CMK (cell line): ENCODE measurements at places on chromosomes 2 and 18.

DNA sequence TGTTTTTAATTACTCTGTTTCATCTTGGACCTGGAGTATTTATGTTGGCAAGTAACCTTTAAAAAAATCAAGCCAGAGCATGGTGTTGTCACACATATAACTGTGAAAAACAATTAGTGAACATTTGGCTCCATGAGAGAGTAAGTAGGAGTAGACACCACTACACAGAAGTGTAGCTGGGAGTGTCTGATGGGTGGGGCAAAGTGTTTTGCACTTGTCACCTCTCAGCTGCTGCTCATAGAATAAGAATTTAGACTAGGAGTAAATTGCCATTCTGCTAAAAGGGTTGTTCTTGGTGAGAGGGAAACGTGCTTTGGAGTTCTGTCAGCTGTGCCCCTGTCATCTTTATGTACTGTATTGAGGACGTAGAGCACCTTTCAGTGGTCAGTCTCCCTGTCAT is 114.5 kb downstream of the TTC27 start:
- no peak for DNase-seq

- DNase-seq = no peak
Measured at GRCh38 chr2:44351676-44352075, 9.6 kb downstream of the PREPL start.

DNA sequence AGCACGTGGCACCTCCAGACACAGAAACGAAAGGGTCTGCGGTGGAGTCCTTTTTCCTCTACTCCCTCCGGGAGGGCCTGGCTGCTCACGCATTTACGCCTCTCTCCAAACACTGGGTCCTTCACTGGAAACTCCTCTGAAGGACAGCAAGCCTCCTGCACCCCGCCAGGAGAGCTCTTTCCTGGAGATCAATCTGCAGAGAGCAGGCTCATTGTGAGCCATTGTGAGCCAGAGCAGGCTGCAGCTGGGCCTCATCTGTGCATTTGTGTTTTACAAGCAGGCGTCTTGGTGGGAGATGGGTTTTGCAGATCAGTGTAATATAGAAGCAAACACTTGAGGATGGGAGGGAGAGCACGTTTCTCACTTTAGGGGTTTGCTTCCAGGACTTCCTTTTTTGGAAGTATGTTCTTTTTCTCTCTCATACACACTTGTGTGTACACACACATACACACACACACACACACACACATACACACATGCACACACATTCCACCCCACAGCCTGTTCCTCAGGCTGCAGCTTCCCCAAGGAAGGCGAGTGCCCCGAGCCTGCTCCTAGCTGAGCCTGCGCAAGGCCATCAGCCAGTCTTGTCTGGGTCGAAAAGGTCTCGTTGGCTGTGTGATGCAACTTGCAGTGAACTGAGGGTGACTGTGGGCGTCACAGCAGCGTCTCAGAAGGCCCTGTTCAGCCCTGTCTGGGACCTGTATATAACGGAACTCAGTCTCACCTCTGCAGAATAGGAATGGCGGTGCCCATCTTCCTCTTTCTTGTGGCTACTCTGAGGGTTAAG is 163.5 kb downstream of the GLI2 start:
- no peak for DNase-seq

- no peak for DNase-seq
Measured at GRCh38 chr2:218485986-218486667, 67.2 kb downstream of the VIL1 start.

DNA sequence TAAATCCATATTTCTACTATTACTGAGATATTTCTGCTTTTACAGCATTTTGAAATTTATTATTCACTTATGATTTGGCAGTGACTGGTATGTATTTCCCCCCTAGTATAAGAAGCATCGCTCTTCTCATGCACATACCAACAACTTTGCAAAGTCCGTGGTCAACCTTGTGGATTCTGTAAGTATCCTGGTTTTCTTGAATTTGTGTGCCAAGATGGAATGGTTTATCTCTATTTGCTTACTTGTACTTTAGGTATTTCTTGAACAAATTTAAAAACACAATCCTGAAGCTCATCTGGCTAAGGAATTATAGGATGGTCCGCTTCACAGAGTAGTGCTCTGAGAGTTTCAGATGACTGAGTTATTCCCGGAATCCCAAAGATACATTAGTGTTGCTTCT is 85.0 kb upstream of the FAM237A start:
- no peak for DNase-seq

GRCh38 chr2:188391354-188391753 is 99.7 kb downstream of the GULP1 start:
- DNase-seq = no peak

DNA sequence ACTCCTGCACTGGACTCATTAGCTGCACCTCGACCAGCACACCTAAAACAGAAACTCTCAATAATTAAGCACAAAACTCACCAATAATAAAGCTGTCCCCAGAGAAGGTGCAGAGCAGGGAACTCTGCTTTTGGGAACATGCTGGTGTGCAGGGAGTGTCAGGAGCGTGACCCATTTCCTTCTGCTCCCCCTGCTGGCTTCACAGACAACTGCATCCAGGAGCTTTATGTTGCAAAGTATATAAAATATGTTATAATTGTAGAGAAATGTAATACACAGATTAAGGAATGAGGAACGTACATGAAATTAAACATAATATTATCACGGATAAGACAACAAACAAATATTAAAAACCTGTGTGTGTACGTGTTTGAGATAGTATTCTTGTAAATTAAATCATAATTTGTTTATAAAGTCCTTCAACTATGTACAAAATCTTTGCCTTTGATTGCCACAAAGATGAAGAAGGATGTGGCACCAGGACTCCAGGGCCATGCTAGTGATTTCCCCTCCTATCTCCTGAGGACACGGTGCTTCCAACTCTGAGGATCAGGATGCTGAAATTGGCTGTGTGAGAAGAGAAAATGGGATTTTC is 68.6 kb upstream of the MAL start:
- peak; percentile 5 for DNase-seq

DNA sequence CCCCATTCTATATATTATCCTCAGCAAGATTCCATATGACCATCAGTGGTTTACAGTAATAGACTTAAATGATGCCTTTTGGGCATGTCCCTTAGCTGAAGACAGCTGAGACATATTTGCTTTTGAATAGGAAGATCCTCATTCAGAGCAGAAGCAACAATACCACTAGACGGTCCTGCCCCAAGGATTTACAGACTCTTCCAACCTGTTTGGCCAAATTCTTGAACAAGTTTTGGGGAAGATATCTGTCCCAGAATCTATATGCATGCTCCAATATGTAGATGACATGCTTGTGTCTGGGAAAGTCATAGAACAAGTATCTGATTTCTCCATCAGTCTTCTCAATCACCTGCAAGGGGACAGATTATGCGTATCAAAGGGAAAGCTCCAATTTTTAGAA is 137.1 kb upstream of the RMP24 start:
- no peak for DNase-seq

- DNase-seq = no peak
Measured at GRCh38 chr18:36485772-36486171, 188.3 kb downstream of the FHOD3 start.

DNA sequence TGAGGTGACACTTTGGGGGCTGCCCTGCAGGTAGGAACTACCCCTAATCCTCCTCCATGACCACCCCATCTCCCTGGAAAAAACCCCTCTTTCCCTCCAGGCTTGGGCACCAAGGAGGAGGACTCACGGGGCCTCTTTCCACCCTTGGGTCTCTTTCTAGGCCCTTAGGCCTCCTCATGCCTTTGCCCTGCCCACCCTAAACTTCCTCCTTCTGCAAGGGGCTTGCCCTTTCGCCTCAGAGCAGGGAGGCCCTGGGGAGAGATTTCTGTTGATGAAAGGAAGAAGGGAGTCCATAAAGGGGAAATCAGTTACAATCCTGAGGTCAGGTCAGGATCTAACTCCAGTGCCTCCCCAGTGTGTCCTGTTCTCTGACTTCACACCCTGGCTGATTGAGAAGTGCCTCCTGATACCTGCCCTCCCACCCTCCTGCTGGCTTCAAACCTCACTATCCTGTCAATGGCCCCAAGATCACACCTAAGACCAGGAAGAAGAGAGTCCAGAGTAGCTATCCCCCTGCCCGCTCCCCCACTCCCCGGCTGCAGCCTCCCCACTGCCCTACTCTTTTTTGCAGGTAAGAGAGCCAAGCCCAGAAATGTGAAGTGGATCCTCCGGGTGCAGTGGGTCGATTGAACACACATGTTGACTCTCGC is 16.7 kb upstream of the TNS1 start:
- DNase-seq = no peak

DNA sequence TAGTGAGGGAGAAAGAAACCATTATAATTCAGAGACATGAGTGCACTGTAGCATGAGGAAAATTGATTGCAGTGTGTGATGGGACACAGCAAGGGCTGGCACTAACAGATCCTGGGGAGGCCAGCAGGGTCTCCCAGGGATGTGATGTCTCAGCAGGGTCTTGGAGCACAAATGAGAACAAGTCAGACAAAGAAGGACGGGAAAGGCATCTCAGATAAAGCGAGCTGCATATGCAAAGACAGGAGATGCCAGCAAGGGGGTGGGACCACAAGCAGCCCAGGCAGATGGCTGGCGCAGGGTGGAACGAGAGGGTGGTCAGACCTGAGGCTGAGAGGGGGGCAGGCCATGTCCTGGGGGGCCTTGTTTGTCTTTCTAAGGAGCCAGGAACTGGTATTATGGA is 102.6 kb upstream of the DLX2 start:
- no peak for DNase-seq

- DNase-seq = peak; percentile 14
Measured at GRCh38 chr2:65264821-65265670, 37.4 kb downstream of the ACTR2 start.

GRCh38 chr2:20187331-20187730 is 37.6 kb downstream of the SDC1 start:
- DNase-seq = no peak

DNA sequence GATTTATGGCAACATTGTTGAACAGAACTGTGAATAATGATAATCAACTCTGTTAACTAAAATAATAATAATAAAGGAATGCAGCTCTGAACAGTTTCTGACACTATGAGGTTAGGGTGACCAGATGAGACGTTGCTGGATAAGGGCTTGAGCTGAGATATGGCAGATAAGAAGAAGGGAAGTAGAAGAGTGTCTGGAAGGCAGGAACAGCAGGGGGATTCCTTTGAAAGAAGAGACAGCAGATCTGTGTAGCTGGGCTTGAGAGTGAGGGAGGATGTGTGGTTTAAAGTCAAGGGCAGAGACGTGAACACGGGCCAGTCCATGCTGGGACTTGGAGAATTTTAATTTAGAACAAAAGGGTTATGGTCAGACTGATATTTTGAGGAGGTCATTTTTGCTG is 273.1 kb upstream of the SLC14A2 start:
- no peak for DNase-seq

DNA sequence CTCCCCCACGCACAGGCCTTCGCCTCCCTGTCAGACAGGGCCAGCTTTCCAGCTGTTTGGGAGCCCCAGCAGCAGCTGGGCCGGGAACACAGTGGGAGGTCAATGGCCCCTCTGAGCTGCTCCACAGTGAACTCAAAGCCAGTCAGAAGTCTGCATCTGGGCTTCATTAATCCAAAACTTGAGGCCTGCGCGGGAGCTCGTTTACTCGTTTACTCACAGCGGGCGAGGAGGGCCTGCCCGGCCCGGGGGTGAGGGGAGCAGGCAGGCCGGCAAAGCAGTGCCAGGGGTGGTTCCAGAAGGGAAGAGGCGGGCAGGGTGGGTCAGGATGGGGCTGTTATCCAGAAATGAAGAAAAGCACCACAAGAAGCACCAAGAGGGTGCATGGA is 36.8 kb upstream of the SEMA4C start:
- DNase-seq = no peak

GRCh38 chr2:139836769-139837168 is 1056.6 kb upstream of the NXPH2 start:
- no peak for DNase-seq

- no peak for DNase-seq
Measured at GRCh38 chr2:24907116-24907515, 12.9 kb downstream of the ADCY3 start.
